ENCODE measurements at places on chromosomes 7 and 10.

DNA sequence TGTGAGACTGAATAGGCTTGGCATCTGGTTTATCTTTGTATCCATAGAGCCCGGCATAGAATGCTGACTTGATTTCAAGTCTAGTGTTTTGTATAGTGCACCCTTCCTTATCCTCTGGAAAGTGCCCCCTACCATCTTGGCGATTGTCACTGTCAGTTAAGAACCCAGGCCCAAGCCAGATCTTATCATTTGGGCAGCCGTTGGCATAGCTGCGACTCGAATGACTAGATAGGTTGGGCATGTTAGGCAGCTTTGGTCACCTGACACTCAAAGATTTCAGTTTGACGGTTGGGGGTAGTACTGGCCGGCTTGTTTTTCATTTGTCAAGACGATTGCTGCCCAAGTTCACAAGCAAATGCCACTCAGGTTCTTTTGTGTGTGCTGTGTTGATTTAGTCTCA lies 6.6 kb downstream of the NIPSNAP2 start:
- DNase-seq: no peak

DNA sequence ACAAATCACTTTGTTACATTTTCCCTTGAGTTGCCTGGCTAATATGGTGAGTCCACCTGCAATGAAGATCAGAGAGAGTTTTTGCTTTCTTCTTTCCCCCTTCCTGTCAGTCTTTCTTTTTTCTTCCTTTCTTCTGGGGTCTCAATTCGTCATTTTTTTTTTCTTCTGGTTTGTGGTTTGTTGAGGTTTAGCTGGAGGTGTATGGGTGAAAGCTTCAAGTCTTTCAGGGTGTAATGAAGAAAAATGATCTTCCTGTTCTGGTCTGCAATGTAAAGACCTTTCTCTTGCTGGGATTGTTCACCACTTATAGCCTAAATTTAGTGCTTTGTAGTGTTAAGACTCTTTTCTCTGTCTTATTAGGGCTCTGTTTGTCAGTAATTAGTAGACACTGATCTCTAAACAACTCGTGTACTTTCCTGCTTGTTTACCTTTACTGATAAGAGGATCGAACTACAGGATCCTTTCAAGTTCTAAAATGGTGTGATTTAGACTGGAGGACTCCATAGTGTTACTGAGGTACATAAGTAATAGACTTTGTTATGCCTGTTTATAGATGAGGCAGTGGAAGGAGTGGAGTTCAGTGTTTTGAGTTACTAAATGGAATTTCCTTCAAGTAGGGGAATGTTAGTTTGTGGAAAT lies 129.1 kb downstream of the SUGCT start:
- no peak for DNase-seq

DNA sequence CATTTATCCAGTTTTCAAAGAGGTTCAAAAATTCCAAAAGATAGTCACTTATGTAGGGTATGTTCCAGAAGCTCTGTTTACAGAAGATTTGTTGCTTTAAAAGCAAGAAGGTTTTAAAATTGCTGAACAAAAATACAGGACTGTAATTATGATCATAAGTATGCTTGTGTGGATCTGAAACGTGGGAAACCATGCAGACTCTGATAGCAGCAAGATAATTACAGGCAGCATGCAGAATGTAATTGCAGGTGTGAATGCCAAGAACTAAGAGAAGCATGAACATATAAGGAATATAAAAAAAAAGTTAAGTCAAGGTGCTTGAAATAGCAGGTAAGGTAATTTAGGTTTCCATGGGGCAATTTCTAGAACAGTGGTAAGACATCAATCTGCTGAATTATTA lies 405.7 kb downstream of the ARL4A start:
- DNase-seq: no peak

DNA sequence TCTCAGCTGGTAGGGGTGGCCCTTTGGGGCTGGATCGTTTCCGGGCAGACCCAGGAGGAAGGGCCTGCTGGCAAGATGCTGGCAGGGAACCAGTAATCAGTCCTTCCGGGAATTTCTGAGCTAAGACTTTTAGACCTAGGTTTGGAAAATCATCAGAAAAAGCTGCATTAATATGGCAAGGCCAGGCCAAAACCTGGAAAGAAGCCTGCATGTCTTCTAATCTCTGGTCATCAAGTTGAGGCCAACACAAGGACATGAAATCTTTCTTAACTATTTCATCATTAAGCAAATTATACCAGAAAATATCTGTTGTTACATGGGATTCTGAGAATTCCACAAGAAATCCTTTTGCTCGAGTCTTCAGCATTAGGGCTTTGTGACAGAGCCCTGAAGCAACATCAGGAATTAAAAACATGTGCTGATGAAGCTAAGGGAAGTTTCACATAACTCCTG lies 19.9 kb downstream of the CPA1 start:
- DNase-seq: no peak

- DNase-seq: no peak
Measured at GRCh38 chr10:119221201-119221600, 13.8 kb downstream of the GRK5 start.

DNA sequence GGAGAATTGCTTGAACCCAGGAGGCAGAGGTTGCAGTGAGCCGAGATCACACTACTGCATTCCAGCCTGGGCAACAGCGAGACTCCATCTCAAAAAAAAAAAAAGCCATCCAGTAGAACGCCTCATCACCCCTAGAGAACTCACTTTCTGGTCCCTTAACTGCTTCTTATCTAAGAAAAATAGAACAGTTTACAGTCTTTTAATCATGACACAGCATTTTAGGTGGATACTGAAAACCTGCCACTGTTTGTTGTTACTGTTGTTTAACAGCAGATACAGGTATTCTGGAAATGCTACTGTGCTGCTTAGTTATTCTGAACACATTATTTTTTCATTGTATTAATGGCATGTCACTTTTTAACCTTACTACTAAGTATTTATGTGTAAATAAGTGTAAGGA lies 624.3 kb upstream of the GHITM start:
- DNase-seq: no peak

GRCh38 chr10:101019440-101019703 lies 11.6 kb downstream of the PDZD7 start:
- DNase-seq: no peak

- no peak for DNase-seq
Measured at GRCh38 chr7:7369134-7369533, 166.5 kb downstream of the COL28A1 start.

GRCh38 chr7:154364170-154364569 lies 312.0 kb downstream of the DPP6 start:
- no peak for DNase-seq

DNA sequence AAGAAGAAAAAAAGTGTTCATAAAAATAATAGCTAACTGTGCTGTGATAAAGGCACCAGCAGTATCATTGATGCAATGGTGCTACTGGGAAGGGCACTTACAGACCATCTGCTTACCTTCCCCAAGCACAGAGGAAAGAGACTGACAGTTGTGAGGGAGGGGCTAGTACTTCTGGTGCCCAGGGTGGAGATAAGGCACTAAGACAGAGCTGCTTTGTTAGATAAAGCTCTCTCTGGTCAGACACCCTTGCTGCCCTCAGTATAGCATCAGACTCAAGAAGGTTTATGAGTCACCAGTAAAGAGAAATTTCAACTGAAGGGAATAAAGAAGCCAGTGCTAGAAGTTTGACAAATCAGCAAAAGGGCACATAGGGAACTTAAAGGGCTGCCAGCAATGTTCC lies 325.6 kb downstream of the HPSE2 start:
- no peak for DNase-seq

- DNase-seq: no peak
Measured at GRCh38 chr10:43216931-43217562, 49.8 kb downstream of the RASGEF1A start.

DNA sequence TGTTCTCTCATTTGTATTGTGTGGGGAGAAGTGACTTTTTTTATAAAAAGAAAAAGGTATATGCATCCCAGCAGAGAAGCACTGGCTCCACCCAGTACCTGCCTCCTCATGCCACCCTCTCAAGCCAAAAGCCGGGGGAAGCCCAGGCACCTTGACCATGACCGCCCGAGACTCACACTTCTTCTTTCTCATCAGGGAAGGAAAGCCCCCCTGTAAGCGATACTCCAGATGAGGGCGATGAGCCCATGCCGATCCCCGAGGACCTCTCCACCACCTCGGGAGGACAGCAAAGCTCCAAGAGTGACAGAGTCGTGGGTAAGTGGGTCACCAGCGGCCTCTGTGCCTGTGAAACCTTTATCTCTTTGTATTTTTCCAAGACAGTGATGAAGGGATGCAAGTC lies 22.9 kb downstream of the IKZF1 start:
- DNase-seq: no peak

DNA sequence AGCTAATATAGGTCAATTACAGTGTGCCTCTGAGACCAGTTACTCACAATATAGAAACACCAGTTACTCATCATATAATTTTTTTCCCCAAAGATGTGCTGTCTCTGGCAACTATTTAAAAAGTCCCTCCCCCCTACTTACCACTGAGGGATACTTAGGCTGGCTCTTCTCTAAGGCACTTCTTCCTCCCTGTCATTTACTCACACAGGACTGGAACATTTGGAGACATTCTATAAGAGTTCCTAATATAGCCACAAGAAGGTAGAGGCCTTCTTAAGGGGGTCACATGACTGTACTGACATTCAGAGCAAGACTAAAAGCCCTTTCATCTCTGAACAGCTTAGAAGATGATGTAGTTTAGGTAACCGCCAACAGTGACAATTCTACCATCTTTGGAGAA lies 44.4 kb upstream of the SLIT1 start:
- no peak for DNase-seq

DNA sequence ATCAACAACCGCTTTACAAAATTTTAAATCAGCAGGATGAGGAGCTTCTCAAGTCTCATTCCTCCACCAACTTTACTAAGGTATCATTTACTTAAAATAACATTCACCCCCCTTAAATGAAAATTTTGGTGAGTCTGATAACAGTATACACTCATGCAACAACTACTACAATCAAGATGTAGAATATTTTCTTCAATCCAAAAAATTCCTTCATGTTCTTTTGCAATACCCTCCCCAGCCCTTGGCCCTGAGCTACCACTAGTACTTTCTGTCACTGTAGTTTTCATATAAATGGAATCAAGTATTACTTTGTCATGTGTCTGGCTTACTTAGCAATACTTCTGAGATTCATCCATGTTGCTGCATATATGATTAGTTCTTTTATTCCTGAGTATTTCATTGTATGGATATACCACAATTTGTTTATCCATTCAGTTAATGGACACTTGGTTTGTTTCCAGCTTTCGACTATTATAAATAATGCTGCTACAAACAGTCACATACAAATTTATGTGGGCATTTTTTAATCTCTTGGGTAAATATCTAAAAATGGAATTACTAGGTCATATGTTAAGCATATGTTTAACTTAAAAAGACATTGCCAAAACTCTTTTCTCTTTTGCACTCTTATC lies 43.0 kb downstream of the NT5C2 start:
- no peak for DNase-seq

Measured in bone marrow (tissue), 2 donors.